Natural killer cell (primary cell): ENCODE measurements at places on chromosomes 5 and 9. TPM values are rescaled to one million over a fixed set of nuclear protein-coding genes. Genes with fewer than 3 reads are reported as not detected.

DNA sequence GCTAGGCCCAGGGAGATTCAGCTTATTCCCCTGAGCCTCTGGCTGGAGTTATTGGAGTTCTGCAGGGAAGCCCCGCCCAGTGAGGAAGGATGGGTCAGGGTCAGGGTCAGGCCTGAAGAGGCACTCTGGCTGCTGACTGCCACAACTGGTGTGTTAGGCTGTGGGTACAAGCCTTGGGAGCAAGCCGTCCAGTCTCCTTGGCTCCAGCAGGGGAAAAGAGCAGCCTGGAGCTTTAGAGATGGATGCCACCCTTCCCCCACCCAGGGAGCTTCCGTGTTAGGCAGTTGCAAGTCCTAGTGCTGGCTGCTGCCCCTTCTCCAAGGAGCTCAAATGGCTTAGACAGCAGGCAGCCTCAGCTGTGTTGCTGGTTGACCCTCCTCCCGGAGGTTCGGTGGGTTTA lies 34.4 kb upstream of the TAF11L2 start:
- DNase-seq: no peak

GRCh38 chr5:161064781-161065180 lies 212.8 kb upstream of the ATP10B start:
- no peak for DNase-seq

GRCh38 chr5:35672995-35673394 lies 55.3 kb downstream of the SPEF2 start:
- DNase-seq: peak; percentile 60

- no peak for DNase-seq
These were observed 3.5 kb upstream of the PLAA start for GRCh38 chr9:26950521-26950920.

- peak; percentile 98 for DNase-seq
These were observed 1.1 kb downstream of the CREBRF start for GRCh38 chr5:173057062-173057924.

DNA sequence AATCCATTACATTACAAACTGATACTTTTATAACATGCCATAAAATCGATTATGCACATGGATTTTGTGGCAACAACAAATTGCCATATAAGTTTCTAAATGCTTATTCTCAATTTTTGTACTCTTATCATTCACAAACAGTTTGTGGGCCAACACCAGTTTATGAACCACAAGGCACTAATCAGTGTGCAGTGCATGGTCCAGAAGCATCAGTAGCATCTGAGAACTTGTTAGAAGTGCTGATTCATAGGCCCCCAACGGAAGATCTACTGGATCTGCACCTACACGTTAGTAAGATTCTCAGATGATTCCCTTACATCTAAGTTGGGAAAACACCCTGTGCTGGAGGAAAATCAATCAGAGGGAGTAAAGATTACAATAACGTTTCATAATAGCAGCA lies 242.8 kb downstream of the TRPM3 start:
- DNase-seq: no peak

DNA sequence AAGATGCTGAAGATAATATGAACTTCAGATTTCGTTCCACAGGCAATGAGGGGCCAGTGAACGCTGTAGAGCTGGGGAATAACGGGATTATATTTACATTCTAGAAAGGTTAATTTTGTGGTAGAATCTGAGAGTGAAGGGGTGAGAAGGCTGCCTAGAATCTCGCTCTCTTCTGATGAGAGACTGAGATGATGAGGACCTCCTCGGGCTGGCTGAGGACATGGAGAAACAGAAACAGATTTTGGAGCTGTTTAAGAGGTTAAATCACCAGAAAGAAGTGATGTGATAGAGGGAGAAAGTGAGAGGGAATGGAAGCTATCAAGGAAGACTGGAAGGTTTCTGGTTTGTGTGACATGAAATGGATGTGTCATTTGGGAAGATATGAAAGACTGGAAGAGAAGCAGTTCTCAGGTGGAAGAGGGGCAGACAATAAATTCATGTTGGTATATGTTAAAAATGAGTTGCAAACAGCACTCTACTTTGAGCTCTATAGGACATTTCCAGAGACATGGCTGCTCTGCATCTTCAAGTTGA lies 612.6 kb downstream of the ISL1 start:
- DNase-seq: no peak

DNA sequence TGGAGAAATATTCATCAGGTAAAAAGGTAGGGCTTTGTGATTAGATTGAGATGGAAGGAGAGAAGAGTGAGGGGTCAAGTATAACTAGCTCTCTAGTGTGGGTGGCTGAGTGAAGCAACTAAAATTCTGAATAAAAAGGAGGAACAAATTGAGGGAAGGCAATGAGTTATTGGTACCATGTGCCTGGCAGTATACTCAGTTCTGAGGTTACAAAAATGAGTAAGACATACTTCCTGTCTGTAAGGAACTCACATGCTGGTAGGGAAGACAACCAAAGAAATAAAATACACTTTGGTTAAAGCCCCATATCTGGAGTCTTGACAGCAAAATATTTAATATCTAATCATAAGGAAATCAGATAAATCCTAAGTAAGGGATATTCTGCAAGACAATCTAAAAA lies 476.8 kb upstream of the C9orf72 start:
- DNase-seq: no peak

DNA sequence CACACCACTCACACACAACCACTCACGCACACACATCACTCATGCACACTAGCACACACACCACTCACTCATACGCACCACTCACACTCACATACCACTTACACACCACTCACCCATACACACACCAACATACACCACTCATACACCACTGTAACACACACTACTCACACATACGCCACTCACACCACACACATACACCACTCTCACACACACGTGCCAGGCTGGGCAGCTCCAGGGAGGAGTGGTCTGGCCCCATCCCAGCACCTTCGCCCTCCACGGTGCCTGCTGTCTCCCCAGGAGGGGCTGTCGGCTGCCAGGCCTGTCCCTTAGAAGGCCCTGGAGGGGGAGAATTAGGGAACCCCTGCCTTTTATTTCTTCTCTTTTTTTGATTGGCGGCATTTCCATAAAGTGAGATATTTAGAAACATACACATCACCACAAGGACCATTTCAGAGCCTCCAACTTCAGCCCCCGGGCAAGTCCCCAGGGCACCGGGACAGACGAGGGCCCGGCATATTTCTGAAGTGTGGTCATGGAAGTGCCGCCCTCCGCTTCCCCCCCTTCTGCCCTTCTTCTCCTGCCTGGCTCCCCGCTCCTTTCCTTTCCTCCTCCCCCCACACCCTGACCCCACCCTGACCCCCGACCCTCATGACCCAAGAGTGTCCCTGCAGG lies 6.3 kb upstream of the ASB6 start:
- no peak for DNase-seq

- DNase-seq: no peak
These were observed 110.3 kb upstream of the IQGAP2 start for GRCh38 chr5:76292620-76293322.

- DNase-seq: peak; percentile 94
These were observed 2.4 kb upstream of the IL7R start for GRCh38 chr5:35854248-35854647.

- peak; percentile 79 for DNase-seq
These were observed 72.9 kb downstream of the BAAT start for GRCh38 chr9:101311758-101312420.

NTRK2 gene
- total RNA-seq: 0.08 TPM

CNTNAP3B gene
- not detected for total RNA-seq

LRRC70 gene
- total RNA-seq: 29.5 TPM
